Activated T-helper 1 cell treated with anti-CD3 and anti-CD28 coated beads, Interleukin-12 subunit alpha, Interleukin-12 subunit beta, Interleukin-2, Interleukin-4 antibody, amounts not matched to agents 30 ng/mL and 10 ng/mL and 1 ng/mL, durations not matched to agents 14 hours and 24 hours and 36 hours (primary cell): ENCODE measurements at places on chromosomes 3 and 15. TPM values are rescaled to one million over a fixed set of nuclear protein-coding genes. Genes with fewer than 3 reads are reported as not detected.

The GPR149 gene
- total RNA-seq: not detected in 2 replicates

The PDCD6IP gene
- total RNA-seq: 171 and 179 TPM in 2 replicates

The FEZF2 gene
- not detected in 2 replicates for total RNA-seq

DNA sequence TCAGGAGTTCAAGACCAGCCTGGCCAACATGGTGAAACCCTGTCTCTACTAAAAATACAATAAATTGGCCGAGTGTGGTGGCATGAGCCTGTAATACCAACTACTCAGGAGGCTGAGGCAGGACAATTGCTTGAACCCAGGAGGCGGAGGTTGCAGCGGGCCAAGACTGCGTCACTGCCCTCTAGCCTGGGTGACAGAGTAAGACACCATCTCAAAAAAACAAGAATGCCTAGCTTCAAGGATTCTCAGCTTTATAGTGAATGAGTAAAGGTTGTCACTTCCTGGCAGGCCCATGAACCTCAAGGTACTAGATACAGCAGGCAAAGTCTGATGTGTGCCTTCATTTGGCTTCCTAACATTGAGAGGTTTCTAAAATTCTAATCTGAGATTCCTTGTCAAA is 14.4 kb downstream of the THOC7 start:
- no peak for DNase-seq

GRCh38 chr15:66718220-66718988 is 16.4 kb downstream of the SMAD6 start:
- DNase-seq: no peak

- no peak for DNase-seq
Measured at GRCh38 chr15:74540161-74540760, 759 bp upstream of the ARID3B start.
